ENCODE measurements at places on chromosomes 4 and X.

DNA sequence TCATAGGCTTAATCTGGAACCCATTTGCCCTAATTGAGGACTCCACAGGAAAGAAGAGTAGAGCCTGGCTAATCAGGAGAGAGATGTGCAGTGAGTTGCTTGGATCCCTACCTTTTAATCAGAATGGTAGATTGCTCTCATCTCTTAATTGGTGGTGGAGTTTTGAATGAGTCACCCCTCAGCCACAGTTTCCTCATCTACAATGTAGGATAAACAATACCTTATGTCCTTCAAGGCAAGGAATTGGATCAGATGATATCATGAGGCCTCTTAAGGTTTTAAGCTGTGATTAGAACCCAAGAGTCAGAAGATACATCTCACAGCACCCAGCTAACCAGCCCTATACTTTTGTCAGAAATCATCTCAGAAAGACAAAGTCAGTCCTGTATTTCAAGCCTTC is 39.1 kb downstream of the PDGFRA start:
- DNase-seq = no peak

GRCh38 chr4:67054896-67055295 is 490.4 kb downstream of the CENPC start:
- no peak for DNase-seq

DNA sequence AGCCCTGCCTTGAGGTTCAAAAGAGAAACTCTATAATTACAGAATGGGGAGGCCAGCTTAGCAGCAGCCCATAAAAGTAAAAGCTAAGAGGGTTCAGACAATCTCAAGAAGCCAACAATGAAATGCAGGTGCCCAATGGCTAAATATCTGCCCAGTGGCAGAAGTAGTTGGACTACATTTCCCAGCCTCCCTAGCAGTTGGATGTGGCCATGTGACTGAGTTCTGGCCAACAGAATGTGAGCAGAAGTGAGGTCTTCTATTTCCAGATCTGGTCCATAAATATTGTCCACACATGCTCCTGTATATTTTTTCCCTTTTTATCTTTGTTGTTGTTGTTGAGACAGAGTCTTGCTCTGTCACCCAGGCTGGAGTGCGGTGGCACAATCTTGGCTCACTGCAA is 127.9 kb upstream of the NHS start:
- DNase-seq = no peak

DNA sequence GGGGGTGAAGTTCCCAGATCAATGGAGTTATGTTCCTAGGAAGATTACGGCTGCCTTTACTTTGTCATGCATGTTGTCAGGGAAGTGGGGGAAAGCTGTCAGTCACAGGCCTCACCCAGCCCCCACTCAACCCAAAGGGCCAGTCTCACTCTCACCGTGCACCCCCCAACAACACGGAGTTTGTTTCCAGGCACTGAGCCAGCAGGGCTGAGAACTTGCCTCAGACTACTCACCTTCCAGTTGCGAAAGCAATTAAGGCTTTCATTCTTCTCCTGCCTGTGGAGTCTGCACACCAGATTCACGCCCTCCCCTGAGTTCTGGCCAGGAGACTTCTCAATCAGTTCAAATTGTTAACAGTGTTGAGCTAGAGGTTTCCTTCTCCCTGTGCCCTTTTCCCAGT is 114.3 kb downstream of the SH3BGRL start:
- DNase-seq = no peak

GRCh38 chr4:147933316-147933715 is 201.4 kb downstream of the ARHGAP10 start:
- DNase-seq = no peak

All from tibial artery (tissue), 4 donors.